ENCODE measurements at places on chromosomes 13 and 19. TPM values are rescaled to one million over a fixed set of nuclear protein-coding genes. Genes with fewer than 3 reads are reported as not detected.

DNA sequence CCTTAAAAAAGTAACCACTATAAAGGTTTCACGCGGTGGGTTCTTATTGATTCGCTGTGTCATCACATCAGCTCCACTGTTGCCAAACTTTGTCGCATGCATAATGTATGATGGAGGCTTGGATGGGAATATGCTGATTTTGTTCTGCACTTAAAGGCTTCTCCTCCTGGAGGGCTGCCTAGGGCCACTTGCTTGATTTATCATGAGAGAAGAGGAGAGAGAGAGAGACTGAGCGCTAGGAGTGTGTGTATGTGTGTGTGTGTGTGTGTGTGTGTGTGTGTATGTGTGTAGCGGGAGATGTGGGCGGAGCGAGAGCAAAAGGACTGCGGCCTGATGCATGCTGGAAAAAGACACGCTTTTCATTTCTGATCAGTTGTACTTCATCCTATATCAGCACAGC, 30.6 kb downstream of the FGF9 start:
- H3K4me3 ChIP-seq: no peak overlapping the region
- H3K27me3 ChIP-seq: no peaks in the 10 kb centered on the region
- DNase-seq: no peak
- no peaks in the 10 kb centered on the region for H3K36me3 ChIP-seq
- H3K4me1 ChIP-seq: peaks cover 19% of the 10 kb centered on the region
- no peak overlapping the region for H3K27ac ChIP-seq

Gene TSC22D1
- 226 TPM for total RNA-seq

Gene SLC10A2
- total RNA-seq: not detected

DNA sequence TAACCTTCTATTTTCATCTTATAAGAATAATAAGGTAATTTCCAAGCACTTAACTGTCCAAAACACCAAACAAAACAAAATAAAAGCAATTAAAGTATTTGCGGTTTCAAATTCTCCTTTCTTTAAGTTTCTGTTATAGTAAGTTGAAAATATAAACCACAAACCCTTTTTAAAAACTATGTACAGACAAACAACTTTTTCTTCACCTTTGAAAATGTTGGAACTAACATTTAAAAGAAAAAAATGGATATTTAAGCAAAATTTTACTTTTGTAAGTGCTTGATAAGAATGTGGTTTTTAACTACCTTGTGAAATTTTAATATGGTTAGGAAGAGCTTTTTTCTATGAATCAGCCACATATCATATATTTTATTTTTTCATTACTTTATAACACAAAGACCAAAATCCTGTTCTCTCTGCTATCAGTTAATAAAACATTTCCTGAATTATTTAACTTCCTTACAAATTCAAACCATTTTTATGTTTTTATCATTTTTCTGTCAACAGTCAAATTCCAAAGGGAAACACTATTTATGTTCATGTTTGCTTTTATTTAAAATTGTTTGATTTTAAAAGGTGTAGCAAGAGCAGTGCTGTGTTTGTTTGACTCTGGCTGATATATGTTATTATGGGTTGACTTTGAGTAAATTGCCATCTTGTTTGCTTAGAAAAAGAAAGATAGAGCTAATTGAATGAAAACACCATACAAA, 554.1 kb upstream of the KLHL1 start:
- no peak for DNase-seq
- no peak overlapping the region for H3K27ac ChIP-seq
- no peaks in the 10 kb centered on the region for H3K4me1 ChIP-seq
- H3K27me3 ChIP-seq: no peaks in the 10 kb centered on the region

GRCh38 chr13:21785990-21786389, 115.1 kb downstream of the FGF9 start:
- no peaks in the 10 kb centered on the region for H3K36me3 ChIP-seq
- no peaks in the 10 kb centered on the region for H3K27me3 ChIP-seq
- no peak for DNase-seq
- H3K4me3 ChIP-seq: no peak overlapping the region

DNA sequence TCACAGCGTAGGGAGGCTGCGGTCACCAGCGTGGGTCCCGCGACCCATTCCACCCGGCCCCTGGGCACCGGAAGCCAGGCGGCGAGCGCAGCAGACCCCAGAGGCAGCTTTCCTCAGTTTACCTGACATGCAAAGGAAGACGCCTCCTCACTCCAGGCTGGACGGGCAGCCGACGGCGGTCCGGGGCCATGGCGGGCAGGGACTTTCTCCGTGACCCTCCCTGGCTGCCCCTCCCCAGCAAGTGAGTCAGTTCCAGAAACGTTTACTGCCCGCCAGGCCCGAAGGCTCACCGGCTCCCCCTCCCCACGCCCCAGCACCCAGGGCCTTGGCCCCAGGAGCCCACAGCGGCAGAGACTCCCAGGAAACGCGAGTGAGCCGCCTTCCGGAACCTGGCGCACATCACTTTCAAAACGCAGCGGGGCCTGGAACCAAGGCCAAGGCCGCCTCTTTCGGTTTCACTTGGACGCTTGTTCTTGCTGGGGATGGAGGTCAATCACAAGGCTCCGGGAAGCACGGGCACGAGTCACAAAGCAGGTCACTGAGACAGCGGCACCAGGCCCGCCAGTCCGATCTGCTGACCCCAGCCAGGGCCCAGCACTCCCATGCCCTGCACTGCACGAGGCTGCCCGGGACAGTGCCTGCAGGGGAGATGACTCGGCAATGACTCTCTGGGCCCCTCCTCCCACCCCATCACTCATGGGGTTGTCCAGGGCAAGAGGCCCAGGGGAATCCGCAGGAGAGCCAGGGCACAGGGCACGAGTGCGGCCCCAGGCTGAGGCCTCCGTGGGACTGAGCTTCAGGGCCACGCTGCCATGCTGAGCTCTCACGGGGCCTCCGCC, 5.3 kb downstream of the SBNO2 start:
- DNase-seq: peak; percentile 50
- peaks cover 20% of the 10 kb centered on the region for H3K4me1 ChIP-seq
- peak overlapping the region; percentile 48 for H3K27ac ChIP-seq
- H3K36me3 ChIP-seq: no peaks in the 10 kb centered on the region
- H3K27me3 ChIP-seq: no peaks in the 10 kb centered on the region
- H3K4me3 ChIP-seq: no peak overlapping the region

Gene CEACAM16
- total RNA-seq: not detected

DNA sequence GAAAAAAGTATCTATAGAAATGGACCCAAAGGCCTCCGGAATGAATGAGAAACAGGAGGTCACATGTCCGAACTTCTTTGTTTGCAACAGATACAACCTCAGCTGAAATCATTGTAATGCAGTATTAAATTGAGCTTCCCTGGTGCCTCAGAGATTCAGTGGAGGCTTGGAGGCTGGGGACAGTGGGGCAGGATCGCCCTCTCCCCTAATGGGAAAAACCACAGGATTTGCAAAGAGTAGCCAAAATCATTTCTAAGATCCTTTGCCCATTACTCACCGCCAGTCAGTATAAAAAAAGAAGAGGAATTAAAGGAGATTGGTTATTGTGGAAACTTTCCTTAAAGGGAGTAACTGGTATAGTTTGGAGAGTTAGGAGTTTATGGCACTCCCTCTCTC, 30.4 kb upstream of the IRS2 start:
- no peaks in the 10 kb centered on the region for H3K27me3 ChIP-seq
- no peak overlapping the region for H3K4me3 ChIP-seq

DNA sequence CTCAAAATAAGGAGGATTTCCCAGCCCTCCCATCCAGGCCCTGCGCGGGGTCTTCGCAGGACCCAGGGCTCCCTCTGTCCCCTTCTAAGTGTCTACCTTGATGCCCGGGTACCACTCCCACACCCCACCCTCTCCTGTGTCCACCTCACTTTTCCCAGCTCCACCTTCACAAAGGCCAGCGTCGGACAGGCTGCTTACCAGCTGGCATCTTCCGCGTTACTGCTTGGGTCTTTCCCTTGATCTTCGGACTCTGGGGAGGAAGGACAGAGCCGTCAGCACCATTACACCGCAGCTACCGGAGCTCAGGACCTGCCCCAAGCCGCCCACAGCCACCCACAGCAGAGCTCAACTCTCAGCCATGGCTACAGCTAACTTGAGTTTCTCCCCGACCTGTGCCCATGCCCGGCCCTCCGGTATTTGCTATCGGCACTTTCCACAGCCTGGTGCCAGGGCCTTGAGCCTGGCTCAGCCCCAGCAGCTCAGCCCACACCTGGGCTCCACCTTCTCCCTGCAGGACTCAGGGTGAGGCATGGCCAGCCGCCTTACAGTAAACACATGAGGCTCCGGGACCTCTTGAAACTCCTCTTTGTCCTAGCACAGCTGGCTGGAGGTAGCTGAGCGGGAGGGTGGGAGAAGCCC, 3.8 kb downstream of the C13orf46 start:
- no peak for DNase-seq
- no peak overlapping the region for H3K27ac ChIP-seq
- no peak overlapping the region for H3K4me3 ChIP-seq
- H3K36me3 ChIP-seq: no peaks in the 10 kb centered on the region
- H3K27me3 ChIP-seq: no peaks in the 10 kb centered on the region
- H3K4me1 ChIP-seq: no peaks in the 10 kb centered on the region

GRCh38 chr13:108964606-108965005, 335.2 kb downstream of the MYO16 start:
- no peak for DNase-seq
- H3K27me3 ChIP-seq: no peaks in the 10 kb centered on the region
- H3K4me3 ChIP-seq: no peak overlapping the region

GRCh38 chr19:52603558-52604207, 33.6 kb downstream of the ZNF701 start:
- H3K4me1 ChIP-seq: no peaks in the 10 kb centered on the region
- no peak for DNase-seq
- H3K27me3 ChIP-seq: no peaks in the 10 kb centered on the region
- H3K4me3 ChIP-seq: no peak overlapping the region

DNA sequence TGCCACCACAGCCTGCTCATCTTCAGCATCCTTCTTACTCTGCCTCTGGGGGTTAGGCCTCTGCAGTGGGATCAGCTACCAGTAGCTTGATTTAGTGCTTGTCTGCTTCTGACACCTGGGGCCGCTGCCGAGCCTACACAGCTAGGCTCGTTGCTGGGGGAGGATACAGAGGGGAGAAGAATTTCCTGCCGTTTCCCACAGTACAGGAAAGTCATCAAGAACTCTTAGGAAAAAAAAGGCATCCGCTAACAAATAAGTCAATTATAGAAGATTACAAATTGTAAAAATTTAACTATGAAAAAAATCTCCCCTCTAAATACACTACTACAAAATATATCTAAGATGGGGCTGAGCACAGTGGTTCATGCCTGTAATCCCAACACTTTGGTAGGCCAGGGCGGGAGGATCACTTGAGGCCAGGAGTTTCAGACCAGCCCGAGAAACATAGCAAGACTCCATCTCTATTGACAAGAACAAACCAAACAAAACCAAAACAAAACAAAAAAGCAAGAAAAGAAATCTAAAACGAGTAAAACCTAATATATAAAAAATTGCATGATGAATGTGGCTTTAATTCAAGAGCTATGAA, 26.7 kb downstream of the LATS2 start:
- DNase-seq: peak; percentile 23
- no peaks in the 10 kb centered on the region for H3K4me1 ChIP-seq
- H3K36me3 ChIP-seq: no peaks in the 10 kb centered on the region
- H3K4me3 ChIP-seq: no peak overlapping the region

Gene FXYD1
- total RNA-seq: 154 TPM

GRCh38 chr13:40445557-40445990, 220.9 kb downstream of the FOXO1 start:
- no peak overlapping the region for H3K27ac ChIP-seq
- H3K4me1 ChIP-seq: peaks cover 25% of the 10 kb centered on the region
- H3K4me3 ChIP-seq: no peak overlapping the region

DNA sequence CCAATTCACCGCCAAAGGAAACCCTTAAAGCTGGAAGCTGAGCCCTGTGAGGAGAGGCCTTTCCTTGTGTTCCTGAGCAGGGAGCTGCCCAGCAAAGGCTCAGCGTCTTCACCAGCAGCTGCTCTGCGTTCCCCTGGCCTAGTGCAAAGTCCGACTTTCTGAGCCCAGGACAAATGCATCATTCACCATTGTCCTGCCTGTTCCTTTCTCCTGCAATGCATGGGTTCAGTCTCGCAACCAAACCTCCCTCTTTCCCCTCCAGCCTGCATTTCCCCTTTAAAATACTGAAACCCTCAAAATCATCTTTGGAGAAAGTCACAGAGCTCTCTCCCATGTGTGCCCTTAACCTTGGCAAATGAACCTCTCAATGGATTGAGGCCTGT, 12.9 kb upstream of the TMEM255B start:
- H3K36me3 ChIP-seq: no peaks in the 10 kb centered on the region
- peak overlapping the region; percentile 30 for H3K27ac ChIP-seq
- no peaks in the 10 kb centered on the region for H3K27me3 ChIP-seq
- H3K4me3 ChIP-seq: no peak overlapping the region
- DNase-seq: peak; percentile 17

GRCh38 chr19:10624585-10624984, 768 bp upstream of the SLC44A2 start:
- peaks cover 6% of the 10 kb centered on the region for H3K36me3 ChIP-seq
- DNase-seq: no peak
- H3K27me3 ChIP-seq: no peaks in the 10 kb centered on the region
- no peak overlapping the region for H3K27ac ChIP-seq

Gene COL5A3
- total RNA-seq: not detected

GRCh38 chr19:2041683-2042484, 9.2 kb downstream of the MKNK2 start:
- peak overlapping the region; percentile 16 for H3K4me3 ChIP-seq
- DNase-seq: peak; percentile 96
- H3K27ac ChIP-seq: peak overlapping the region; percentile 70
- H3K36me3 ChIP-seq: no peaks in the 10 kb centered on the region

- H3K27ac ChIP-seq: no peak overlapping the region
- H3K4me3 ChIP-seq: no peak overlapping the region
- H3K36me3 ChIP-seq: no peaks in the 10 kb centered on the region
- DNase-seq: no peak
These were observed 19.9 kb upstream of the RFC3 start for GRCh38 chr13:33798023-33798422.

Gene SH2D3A
- total RNA-seq: 1.6 TPM

Gene SIPA1L3
- total RNA-seq: 16.4 TPM

Gene CTXN1
- 22.8 TPM for total RNA-seq

DNA sequence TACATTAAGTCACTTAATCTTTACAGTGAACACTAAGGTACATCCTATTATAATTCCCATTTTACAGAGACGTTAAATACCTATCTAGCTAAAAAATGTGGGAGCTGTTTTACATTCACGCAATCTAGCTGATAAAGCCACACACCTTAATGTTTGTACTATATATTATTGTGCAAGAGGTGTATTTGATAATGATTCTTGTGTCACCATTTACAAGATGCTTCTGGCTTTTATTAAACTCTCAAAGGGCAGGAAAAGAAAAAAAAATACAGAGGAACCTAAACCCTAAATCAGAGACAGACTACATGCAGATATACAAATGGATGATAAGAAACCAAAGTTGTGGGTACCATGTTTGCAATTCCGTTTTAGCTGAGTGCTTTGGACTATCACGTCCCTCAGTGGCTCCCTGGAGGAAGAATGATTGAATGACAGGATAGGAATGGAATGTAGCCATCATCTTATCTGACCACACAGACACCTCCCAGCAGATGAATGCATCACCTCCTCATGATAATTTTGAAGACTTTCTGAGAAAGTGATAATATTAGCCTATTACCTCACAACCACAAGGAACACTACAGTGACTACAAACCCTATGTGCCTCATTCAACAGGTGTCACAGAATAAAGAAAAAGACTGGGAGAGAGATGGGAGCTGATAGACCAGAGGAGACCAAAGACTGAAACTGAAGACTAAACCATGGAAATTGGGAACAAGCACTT, 230.5 kb upstream of the SERP2 start:
- no peak overlapping the region for H3K27ac ChIP-seq
- no peaks in the 10 kb centered on the region for H3K27me3 ChIP-seq
- DNase-seq: no peak
- peak overlapping the region; percentile 26 for H3K4me3 ChIP-seq
- H3K4me1 ChIP-seq: peaks cover 22% of the 10 kb centered on the region
- no peaks in the 10 kb centered on the region for H3K36me3 ChIP-seq

Gene CACNG6
- total RNA-seq: 38.4 TPM

Gene EDDM13
- total RNA-seq: not detected
